SIG-M5 (cell line): ENCODE measurements at places on chromosomes 4 and X.

GRCh38 chr4:168812806-168813205 is 197.2 kb downstream of the CBR4 start:
- DNase-seq = no peak

GRCh38 chr4:182578402-182578801 is 335.2 kb downstream of the TENM3 start:
- no peak for DNase-seq

DNA sequence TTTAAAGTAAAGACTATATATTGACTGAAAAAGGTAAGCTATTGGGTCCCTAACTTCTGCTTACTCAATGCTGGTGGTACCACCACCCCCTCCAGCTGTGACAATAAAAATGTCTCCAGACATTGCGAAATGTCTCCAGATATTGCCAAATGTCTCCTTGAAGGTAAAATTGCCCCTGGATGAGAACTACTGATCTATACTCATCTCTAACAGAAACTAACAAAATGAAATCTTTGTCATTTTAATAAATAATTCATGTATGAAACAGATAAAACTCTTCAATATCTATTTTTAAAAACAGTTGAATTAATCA is 20.1 kb downstream of the CLTRN start:
- no peak for DNase-seq

DNA sequence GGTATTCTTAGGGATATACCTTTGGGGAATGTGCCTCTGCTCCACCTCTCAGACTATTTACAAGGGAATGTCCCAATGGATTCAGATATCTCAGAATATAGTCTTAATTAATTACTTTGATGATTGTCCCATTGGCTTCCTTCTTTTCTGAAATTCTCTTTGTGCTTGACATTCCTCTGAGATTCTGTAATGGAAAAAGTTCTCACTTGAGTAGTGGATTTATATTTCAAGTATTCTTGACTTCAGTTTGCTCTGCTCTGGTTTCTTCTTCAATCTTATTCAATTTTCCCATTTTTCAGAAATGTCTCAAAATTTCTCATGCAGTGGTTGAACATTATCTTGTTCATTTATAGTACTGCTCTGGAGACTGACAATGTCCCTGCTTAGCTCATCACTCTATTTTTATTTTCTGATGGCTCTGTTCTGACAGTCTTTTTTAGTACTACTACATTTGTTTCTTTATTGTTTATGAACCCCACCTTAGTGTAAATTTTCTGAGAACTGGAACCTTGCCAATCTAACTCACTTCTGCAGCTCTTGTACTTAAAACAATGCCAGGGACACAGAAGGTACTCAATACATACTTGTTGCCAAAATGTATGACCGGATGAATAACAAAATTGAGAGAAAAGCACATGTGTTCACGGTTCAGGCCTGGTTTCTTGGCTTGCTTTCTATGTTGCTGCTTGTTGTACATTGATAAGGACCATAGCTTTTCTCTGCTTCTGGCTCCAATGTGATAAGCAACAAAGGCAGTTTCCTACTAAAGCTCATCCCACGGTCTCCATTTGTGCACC is 471.7 kb downstream of the GASK1B start:
- no peak for DNase-seq

GRCh38 chr4:7029212-7029611 is 14.0 kb upstream of the TADA2B start:
- DNase-seq = no peak

GRCh38 chr4:78610546-78611214 is 59.1 kb downstream of the ANXA3 start:
- DNase-seq = no peak

DNA sequence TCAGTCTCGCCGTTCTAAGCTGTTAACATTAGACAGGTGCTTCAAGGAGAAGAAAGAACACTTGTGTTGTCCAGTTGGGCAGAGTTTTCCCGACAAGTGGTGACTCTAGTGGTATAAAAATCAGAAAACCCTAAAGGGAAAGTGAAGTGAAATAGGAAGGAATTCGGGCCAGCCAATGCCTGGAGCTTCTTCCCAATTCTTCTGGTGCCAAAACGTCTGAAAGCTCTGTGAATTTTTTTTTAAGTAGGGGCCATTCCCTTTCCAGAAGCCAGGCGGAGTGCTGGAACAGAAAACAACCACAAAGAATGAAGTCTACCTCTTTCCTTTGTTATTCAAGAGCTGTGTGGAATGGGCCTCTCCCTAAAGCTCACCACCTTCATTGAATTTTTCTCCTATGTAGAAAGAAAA is 43.1 kb upstream of the PPARGC1A start:
- DNase-seq = no peak

- no peak for DNase-seq
These were observed 187.1 kb downstream of the MGST2 start for GRCh38 chr4:139852612-139853269.

GRCh38 chrX:22486296-22486695 is 213.6 kb downstream of the CBLL2 start:
- DNase-seq = no peak

GRCh38 chr4:185730849-185731608 is 81.0 kb downstream of the SORBS2 start:
- DNase-seq = no peak

DNA sequence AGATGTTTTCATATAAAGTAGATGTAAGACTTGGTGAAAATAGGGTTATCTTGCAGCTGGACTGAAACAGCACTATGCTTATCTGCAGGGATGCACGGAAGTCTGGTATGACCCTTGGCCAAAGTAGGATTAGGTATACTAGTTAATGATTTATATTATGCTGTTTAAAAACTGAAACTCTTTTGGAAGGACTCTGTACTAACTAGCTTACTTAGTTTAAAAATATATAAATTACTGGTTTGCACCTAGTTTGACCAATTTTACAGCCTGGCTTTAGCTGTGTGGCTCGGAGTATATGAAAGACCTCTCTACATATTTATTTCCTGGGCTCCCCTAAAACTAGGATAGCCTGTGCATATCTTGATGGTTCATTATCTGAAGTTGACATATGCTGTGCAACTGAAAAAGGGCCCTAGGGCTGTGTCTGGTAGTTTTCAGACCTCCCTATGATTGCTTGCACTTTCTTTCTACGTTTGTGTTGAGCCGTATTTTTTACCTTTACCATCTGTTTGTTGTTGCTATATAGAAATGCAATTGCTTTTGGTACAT is 89.2 kb downstream of the TMEM144 start:
- no peak for DNase-seq

- DNase-seq = no peak
These were observed 63.7 kb downstream of the SEC24D start for GRCh38 chr4:118772081-118772766.

GRCh38 chr4:113952452-113953029 is 26.9 kb downstream of the ARSJ start:
- peak; percentile 1 for DNase-seq

- DNase-seq = no peak
These were observed 702 bp upstream of the CDKN2AIP start for GRCh38 chr4:183443655-183444213.

GRCh38 chr4:147855571-147856009 is 123.7 kb downstream of the ARHGAP10 start:
- DNase-seq = no peak

- DNase-seq = no peak
These were observed 69.7 kb upstream of the COX18 start for GRCh38 chr4:73139245-73139644.

DNA sequence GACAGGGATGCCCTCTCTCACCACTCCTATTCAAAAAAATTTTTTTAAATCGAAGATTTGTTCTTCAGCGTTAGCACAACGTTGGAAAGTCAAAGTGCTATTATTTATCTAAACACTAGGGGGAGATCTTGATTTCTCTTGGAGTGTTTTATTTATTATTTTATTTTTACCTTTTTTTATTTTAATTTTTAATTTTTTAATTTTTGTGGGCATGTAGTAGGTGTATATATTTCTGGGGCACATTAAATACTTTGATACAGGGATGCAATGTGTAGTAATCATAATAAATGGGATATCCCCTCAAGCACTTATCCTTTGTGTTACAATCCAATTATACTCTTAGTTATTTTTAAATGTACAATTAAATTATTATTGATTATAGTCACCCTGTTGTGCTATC is 37.4 kb upstream of the SLC10A4 start:
- DNase-seq = no peak

DNA sequence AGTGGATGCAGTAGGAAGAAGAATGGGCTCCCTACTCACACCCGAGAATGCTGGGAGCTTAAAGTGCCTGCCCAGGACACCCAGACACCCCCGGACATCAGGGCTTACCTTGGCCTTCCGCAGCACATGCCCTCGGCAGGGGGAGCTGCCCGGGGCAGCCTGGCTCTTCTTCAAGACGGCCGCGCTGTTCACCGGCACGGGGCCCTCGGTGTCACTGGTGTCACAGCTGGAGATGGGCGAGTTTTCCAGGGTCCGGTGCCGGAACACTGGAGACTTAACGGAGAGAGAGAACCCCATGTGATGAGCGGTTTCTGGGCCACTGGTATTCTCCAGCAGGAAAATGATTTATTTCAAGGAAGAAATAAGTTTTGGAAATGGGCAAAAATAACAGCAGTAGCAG is 170.9 kb downstream of the AFAP1 start:
- no peak for DNase-seq

GRCh38 chrX:39972340-39972739 is 125.4 kb downstream of the BCOR start:
- DNase-seq = no peak

GRCh38 chr4:118760493-118760892 is 75.3 kb downstream of the METTL14 start:
- DNase-seq = no peak

DNA sequence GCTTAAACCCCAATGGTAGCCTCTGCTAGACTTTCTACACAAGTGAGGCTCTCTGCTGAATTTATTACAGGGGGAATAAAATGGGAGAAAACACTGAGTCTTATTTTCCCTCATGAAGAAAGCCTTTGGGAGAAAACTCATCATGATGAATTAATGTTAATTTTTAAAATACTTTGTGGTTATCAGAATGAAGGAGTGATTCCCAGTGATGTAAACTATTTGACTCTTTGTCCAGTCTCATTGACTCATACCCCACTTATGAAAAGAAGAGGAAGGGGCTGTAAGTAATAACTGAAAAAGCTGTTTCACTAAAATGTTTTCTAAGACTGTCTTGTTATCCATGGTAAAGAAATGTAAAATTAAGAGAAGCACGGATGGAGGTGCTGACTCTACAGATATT is 208.8 kb downstream of the GRIA3 start:
- DNase-seq = no peak

DNA sequence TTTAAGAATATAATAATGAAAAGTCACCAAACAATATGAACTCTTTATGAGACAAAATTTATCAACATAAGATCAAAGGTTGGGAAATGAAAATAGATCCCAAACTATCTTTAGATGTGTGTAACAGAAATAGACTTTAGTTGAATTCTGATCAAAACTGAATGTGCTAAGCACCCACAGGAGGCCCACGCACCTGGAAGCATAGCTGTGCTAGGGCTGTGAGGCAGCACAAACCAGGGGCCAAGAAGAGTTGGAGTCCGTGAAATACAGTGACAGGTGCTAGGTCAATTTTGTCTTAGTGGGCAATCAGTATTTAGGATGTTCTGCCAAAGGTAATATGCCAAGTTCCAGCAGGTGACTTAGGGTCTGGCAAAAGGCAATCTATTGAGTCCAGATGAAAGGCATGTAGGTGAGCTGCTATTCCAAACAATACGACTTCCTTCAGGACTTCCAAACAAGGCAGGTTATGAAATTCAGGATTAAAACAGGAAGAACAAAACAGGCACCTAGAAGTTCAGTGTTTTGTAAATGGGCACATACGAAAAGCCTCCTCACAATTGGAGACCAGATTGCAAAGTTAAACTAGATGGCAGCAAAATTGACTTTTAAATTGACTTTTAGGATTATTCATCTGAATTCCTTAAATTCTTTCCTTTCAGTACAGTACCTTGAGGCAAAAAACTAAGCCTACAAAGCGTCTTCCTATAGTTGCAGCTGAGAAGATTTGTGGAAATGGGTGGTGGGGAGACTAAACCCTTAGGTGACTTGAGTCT is 4.7 kb upstream of the PCDH18 start:
- no peak for DNase-seq

- no peak for DNase-seq
These were observed 9.3 kb downstream of the PRDM8 start for GRCh38 chr4:80206521-80207171.

DNA sequence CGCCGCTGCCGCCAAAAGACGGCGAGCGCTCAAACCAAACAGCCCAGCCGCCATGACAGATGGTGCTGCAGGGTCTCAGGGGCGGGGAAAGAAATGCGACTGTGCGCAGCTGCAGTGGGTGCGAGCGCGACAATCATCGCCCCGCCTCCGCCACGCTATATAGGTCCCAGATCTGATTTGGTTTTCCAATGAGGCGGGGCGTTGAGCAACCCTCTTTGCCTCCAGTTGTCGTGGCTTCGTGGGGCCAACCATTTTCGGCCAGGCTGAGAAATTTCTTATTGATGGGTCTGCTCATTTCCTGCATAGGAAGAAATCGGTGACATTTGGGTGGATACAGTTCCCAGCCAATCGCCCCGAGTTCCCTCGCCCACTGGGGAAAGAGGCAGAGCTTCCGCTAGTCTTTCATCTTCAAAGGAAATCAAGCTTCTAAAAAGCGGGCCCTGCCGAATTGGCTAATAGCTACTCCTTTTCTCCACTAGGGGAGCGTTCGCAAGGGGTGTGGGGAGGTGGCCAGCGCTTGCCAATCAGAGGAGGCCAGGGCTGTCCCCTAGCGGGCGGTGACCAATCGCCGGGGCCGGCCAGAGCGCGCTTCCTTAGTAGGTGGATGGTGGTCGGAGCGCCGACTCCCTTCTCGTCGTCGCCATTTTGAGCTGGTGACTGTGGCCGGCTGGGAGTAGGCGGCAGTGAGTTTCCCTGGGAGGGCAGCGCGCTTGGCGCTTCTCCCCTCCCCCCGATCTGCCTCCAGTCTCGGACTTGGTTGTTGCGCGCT is at the start of the genes NDUFB11 and RBM10:
Gene NDUFB11 (minus strand): TSS at position 77 of the 769 bp plus-strand sequence. CDS start 23 bp downstream, at position 54.
Gene RBM10 (plus strand): TSS at position 596 of the 769 bp plus-strand sequence. CDS start 2,261 bp downstream, outside the sequence.
- DNase-seq = peak; percentile 59

DNA sequence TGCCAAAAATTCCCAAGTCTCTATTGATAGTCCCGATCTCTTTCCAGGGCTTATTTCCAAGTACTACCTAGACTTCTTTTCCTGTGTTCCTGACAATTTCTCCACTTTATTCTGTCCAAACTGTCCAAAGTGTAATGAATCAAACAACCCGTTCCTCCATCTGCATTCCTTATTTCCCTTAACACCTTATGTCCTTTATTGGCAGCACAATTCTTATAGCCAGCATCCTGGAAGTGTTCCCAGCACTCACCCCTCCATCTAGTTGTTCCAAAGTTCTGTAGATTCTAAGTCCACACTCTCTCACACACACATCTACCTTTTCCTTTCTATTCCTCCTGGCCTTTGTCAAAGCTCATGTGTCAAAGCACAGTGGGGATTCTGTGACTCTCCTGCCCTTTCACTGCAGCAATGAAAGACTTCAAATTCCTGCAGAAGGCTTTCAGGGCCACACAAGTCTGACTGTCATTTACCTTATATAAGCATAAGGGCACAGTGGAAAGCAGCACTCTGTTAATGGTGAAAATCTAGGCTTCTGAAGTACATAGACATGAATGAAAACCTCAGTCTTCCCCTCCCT is 22.1 kb downstream of the LIMCH1 start:
- no peak for DNase-seq

GRCh38 chr4:158159718-158160094 is 13.1 kb downstream of the GASK1B start:
- no peak for DNase-seq
